ENCODE measurements at places on chromosomes 4 and X. TPM values are rescaled to one million over a fixed set of nuclear protein-coding genes. Genes with fewer than 3 reads are reported as not detected.
A peak's percentile ranks its signal among the peaks of the same experiment; 100 is the strongest.

GRCh38 chr4:13344216-13344615, 139.9 kb downstream of the RAB28 start:
- H3K4me1 ChIP-seq: no peaks in the 10 kb centered on the region
- no peak for DNase-seq
- H3K36me3 ChIP-seq: no peaks in the 10 kb centered on the region
- no peak overlapping the region for H3K4me3 ChIP-seq
- no peak overlapping the region for H3K27ac ChIP-seq

- H3K4me3 ChIP-seq: no peak overlapping the region
- no peaks in the 10 kb centered on the region for H3K27me3 ChIP-seq
- no peaks in the 10 kb centered on the region for H3K36me3 ChIP-seq
- no peaks in the 10 kb centered on the region for H3K4me1 ChIP-seq
- no peak overlapping the region for H3K27ac ChIP-seq
- no peak for DNase-seq
These were observed 235.9 kb downstream of the RPA4 start for GRCh38 chrX:97119474-97120109.

DNA sequence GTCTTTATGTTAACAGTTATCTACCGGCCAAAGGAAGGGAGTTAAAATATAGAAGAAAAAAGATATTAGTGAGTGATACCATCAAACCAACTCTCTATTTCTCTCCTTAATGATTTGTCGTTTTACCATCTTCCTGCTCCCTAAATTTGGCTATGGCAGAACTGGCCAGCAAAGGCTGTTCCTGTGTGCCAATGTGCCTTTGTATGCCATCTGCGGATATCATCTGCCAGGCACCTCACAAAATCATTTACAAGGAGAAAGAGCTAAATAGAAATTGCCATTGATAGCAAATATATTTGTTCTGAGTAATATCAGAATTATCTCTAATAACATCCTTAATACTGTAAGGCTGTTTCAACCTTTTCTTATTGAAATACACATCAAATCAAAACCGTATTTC, 22.4 kb downstream of the GPM6A start:
- no peaks in the 10 kb centered on the region for H3K36me3 ChIP-seq
- no peaks in the 10 kb centered on the region for H3K27me3 ChIP-seq
- H3K27ac ChIP-seq: no peak overlapping the region
- H3K4me3 ChIP-seq: no peak overlapping the region
- H3K4me1 ChIP-seq: no peaks in the 10 kb centered on the region
- DNase-seq: no peak

DNA sequence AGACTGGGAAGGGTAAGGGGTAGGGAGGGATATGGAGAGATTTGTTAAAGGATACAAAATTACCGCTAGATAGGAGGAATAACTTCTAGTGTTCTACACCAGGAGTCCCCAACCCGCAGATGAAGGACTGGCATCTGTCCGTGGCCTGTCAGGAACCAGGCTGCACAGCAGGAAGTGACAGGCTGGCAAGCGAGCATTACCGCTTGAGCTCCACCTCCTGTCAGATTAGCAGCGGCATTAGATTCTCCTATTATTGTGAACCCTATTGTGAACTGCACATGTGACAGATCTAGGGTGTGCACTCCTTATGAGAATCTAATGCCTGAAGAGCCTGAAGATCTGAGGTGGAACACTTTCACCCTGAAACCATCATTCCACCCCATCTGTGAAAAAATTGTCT, 27.9 kb upstream of the BBS7 start:
- no peak overlapping the region for H3K27ac ChIP-seq
- no peaks in the 10 kb centered on the region for H3K4me1 ChIP-seq
- no peaks in the 10 kb centered on the region for H3K27me3 ChIP-seq
- H3K4me3 ChIP-seq: no peak overlapping the region
- no peak for DNase-seq
- H3K36me3 ChIP-seq: no peaks in the 10 kb centered on the region

GRCh38 chr4:72857787-72858186, 211.7 kb downstream of the COX18 start:
- no peak overlapping the region for H3K27ac ChIP-seq
- no peaks in the 10 kb centered on the region for H3K36me3 ChIP-seq
- H3K27me3 ChIP-seq: no peaks in the 10 kb centered on the region
- H3K4me3 ChIP-seq: no peak overlapping the region

- H3K27me3 ChIP-seq: no peaks in the 10 kb centered on the region
- H3K27ac ChIP-seq: peak overlapping the region; percentile 52
- H3K4me3 ChIP-seq: no peak overlapping the region
- no peaks in the 10 kb centered on the region for H3K36me3 ChIP-seq
These were observed 8.9 kb upstream of the RENBP start for GRCh38 chrX:153953342-153953830.

DNA sequence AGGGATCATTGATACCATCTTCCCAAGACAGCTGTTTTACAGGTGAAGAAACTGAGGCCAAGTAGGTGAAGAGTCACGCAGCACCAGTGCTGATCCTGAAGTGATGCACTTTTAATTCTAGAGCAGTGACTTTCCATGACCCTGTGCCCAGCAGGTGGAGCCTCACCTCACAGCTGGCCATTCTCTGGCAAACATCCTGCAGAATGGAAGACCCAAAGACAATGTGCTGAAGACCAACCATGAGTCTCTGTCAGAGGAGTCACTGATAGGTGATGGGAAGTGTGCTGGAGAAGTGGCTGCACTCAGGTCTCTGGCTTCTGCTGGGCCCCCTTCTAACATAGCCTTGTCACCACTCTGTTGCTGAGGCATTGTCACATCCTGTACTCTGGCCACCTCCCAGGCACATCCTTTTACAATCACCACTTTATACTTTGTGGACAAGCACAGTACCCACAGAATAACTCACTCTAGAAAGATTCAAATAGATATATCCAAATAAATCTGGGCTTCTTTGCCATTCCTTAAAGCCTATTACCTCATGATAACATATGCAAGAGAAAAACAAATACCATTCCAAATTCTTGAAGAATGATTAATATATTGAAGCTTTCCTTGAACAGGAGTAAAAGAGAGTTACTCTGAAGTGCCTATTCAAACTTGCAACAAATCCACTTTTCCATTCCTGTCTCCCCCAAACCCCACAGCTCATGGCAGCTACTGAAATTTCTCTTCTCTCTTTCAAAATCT, 64.1 kb upstream of the SCOC start:
- no peak for DNase-seq
- H3K36me3 ChIP-seq: no peaks in the 10 kb centered on the region
- H3K4me3 ChIP-seq: no peak overlapping the region
- H3K27me3 ChIP-seq: no peaks in the 10 kb centered on the region
- no peaks in the 10 kb centered on the region for H3K4me1 ChIP-seq

- no peaks in the 10 kb centered on the region for H3K27me3 ChIP-seq
- no peaks in the 10 kb centered on the region for H3K36me3 ChIP-seq
- peak within 1 kb of the TSS; percentile 61 for H3K4me3 ChIP-seq
- DNase-seq: peak; percentile 89
- H3K27ac ChIP-seq: peak within 1 kb of the TSS; percentile 78
These were observed at the start of gene FAM53A for GRCh38 chr4:1683736-1684505. Gene FAM53A (minus strand): TSS chr4:1684313. CDS start chr4:1668741, 15,572 bp downstream.

Gene TMEM144
- total RNA-seq: 14.7 TPM

Gene TEX13C
- not detected for total RNA-seq

Gene RNF150
- 19.7 TPM for total RNA-seq

Gene PFKFB1
- 3.1 TPM for total RNA-seq

Gene MTNR1A
- not detected for total RNA-seq

Measured in breast epithelium (tissue), 4 donors.